Renal cortex interstitium (tissue), 15 donors: ENCODE measurements at places on chromosomes 12 and 14. TPM values are rescaled to one million over a fixed set of nuclear protein-coding genes. Genes with fewer than 3 reads are reported as not detected.

Gene EPYC
- not detected for polyA plus RNA-seq

Gene PCED1B
- 4.1 TPM for polyA plus RNA-seq

Gene BRMS1L
- polyA plus RNA-seq = 17.0 TPM

Gene EPS8
- polyA plus RNA-seq = 69.1 TPM

Gene KRT3
- not detected for polyA plus RNA-seq

Gene NID2
- 92.6 TPM for polyA plus RNA-seq

Gene NINJ2
- polyA plus RNA-seq = 0.89 TPM

Gene CLEC4E
- polyA plus RNA-seq = 1.3 TPM

Gene CFL2
- polyA plus RNA-seq = 60.0 TPM

Gene DTD2
- 17.5 TPM for polyA plus RNA-seq

DNA sequence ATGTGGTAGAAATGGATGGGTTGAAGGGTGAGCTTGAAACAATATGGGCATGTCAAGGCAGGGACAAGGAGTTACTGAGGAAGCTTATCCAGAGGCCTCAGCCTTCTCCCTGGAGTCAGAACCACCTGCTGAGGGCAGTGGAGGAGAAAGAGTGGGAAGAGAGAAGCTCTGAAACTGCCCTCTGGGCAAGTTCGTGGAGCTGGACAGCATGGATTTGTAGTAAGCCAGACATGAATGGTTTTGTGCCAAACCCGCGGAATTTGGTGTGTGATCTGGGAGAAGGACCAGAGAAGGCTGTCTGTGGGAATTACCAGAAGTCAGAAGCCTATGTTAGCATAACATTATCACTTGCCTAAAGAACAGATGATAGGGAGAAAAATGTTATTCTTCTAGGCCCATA is 164.8 kb downstream of the SLC41A2 start:
- DNase-seq = no peak

GRCh38 chr14:78345131-78345744 is 175.1 kb downstream of the NRXN3 start:
- no peak for DNase-seq

DNA sequence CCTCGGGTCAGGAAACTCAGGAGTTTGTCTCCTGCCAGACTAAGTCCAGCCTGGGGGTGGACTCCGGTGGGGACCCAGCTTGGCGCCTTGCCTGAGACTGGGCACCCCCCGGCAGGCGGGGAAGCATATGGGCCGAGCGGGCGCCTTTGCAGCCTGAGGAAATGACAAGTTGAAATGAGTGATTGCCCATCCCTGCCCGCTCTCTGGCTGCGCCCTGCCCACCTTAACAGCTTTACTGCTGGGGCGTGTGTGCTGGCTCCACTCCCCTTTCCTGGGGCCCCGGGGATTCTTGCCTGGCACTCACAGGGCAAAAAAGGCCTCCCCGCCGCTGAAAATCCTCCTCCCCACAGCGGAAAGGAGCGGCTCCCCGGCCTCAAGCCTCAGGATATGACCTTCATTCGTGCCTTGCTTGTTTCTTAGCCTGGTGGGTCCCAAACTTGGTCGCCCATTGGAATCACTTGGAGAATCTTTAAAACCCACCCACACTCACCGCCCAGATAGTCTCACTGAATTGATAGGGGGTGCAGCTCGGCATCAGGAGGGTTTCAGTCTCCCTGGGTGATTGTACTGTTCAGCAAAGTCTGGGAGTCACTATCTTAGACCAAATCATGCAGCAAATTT is 1.5 kb downstream of the RFLNA start:
- no peak for DNase-seq

DNA sequence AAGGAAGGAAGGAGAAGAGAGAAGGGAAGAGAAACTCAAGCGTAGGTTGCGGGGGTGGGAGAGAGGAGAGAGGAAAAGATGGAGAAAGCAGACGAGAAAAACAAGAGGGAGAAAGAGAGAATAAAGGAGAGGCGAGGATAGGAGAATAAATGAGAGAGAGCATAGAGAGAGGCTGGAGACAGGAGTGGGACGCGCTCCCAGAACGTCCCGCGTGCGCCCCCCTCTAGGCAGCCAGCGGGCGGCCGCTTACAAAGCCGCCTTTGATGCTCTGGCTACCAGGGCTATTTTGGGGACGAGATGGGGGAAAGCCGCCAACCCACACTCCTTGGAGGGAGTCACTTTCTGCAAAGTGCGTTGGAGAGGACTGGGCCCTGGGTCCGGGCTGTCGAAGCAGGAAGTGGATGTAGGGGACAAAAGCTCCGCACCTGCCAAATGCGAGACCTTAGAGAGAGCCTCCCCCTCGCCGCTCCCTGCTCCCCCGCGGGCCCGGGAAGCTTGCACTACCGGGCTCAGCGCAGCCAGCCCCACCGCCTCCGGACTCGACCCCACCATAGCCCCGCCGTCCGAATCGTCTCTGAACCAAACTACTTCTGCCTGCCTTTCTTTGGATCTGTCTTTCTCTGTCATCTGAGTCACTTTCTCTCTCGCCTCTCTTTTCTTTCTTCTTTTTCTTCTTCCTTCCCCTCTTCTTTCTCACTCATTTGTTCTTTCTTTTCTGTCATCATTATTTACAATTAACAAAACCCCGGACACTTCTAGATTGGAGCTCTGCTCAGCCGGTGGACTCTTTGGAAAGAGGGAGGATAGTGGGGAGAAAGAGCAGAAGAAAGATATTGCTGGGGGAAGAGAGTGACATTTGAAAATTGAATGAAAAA is 8.0 kb downstream of the ASCL1 start:
- no peak for DNase-seq

- no peak for DNase-seq
Measured at GRCh38 chr12:3704512-3705353, 48.2 kb downstream of the CRACR2A start.

GRCh38 chr12:39846304-39846703 is 226.7 kb upstream of the ABCD2 start:
- no peak for DNase-seq

GRCh38 chr14:51726166-51726899 is 74.6 kb downstream of the FRMD6 start:
- DNase-seq = no peak

- no peak for DNase-seq
Measured at GRCh38 chr12:73452672-73453469, 1084.8 kb upstream of the ATXN7L3B start.

DNA sequence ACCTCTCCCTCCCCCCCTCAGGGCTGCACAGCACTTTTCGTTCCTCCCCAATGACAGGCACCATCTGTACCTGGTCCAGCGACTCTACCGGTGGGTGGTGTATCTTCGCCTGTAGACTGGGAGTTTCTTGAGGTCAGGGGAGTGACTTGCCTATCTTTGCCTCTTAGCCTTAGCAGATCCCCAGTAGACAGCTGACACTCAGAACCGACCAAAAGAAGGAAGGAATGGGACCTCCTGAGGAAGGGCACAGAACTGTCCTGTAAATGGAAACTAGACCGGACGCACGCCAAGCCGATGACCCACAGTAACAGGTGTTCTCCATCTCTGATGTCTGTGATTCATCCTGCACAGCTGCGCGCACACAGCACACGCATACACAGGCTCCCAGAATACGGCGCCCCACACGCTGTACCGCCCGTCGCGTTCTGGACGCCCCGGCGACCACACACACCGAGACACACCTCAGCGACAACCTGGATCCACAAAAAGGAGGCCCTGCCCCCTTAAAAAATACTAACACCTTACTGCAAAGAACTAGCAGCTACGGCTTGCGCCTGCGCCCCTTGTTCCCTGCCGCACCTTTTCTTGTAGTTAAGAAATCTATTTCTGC is 673 bp upstream of the TTC9 start:
- DNase-seq = no peak

DNA sequence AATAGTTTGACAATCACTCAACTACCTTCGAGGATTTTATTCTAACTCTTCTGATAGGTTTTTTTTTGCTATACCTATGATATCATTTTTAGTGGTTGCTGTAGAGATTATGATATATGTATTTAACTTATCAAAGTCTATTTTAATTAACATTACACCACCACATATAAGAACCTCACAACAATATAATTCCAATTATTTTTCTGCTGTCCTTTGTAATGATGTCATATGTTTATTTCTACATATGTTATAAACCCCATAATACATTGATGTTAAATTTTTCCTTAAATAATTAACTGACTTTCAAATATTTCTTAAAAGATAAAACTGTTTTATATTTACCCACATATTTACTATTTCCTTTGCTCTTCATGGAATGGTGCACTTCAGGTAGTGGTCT is 103.4 kb upstream of the KITLG start:
- DNase-seq = no peak

- DNase-seq = no peak
Measured at GRCh38 chr14:89826596-89826995, 127.9 kb downstream of the EFCAB11 start.

DNA sequence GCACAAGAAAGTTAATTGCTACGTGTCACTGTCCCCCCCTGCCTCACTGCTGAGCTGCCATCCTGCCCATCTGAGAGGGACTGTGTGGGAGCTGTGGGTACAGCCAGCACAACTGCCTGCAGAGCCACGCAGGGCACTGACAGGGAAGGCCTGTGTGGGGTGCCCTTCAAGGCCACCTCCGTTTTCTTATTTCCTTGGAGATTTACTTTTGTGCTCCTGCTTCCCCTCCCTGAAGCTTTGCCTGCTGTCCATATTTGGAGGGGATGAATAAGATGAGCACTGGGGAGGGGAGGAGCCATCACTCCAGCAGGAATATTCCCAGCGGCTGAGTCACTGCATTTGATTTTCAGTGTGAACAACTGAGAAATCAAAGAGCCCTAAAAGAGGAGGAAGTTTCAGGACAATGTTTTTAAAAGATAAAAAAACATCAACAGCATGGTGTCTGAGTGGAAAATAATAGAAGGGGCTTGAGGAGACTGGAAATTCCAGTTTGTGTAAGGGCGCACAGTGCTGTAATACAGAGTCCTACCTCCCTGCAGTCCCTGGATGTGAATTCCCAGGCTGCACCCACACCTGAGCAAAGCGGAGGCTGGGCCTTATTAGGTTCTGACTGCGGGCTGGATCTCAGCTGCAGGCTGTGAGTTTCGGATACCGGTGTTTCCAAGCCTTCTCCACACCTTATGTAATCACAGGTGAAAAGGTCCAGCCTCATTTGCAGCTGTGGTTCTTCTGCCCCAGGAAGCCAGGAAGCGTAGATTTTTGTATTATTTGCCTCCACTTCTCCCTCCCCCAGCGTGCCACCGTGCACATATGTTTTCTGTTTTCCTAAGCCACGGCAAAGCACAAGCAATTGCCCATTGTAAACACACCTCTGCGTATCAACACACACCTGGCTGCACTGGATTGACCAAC is 192.6 kb upstream of the BCL2L14 start:
- no peak for DNase-seq

- no peak for DNase-seq
Measured at GRCh38 chr12:92041742-92042141, 103.9 kb downstream of the BTG1 start.

DNA sequence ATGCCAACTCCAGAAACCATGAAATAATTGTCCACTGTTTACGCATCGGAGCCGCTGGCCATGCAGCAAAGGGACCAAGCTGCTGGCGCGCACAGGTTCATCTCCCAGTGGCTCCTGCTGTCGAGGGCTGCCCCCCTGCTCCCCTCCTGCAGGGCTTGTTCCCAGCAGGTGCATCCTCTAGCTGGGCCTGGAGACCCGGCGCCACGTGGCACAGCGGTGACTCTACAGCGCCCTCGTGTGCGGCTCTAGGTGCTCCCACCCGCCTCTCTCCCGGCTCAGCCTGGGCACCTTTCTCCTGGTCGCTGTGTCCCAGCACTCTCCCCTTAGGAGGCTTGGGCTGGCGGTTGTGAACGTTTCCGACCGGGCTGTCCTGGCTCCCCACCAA is 37.5 kb upstream of the INF2 start:
- DNase-seq = no peak

- no peak for DNase-seq
Measured at GRCh38 chr12:109082751-109083150, 10.5 kb downstream of the ALKBH2 start.

DNA sequence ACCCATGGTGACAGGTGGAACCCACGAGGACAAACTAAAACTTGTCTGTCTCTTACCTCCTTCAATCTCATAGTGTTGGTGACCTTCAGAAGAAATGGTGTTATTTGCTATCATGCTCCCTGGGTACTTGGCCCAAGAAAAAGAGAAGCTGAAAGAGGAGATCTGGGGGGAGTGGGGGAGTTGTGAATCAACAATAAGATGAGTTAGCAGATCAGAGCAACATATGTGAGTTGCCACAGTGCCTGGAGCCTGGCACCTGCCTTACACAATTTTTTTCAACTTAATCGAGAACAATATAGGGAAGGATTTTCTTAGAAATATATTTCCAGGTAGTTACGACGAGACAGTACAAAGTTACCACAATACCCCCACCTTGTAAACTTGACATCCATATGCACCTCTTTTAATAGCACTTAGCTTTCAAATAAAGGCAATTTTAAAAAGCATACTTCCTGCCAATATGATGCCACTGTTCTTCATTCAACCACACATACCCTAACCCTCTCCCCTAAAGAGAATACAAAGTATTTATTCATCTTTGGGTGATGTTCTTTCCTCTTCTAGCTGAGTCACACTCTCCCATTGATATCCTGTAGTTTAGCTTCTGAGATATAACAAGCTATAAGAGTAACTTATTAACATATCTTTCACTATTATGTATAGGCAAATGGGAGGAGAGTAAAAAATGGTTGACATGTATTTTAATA is 424.1 kb upstream of the OR4E1 start:
- DNase-seq = no peak

- no peak for DNase-seq
Measured at GRCh38 chr14:86541972-86542371, 1012.0 kb downstream of the FLRT2 start.

DNA sequence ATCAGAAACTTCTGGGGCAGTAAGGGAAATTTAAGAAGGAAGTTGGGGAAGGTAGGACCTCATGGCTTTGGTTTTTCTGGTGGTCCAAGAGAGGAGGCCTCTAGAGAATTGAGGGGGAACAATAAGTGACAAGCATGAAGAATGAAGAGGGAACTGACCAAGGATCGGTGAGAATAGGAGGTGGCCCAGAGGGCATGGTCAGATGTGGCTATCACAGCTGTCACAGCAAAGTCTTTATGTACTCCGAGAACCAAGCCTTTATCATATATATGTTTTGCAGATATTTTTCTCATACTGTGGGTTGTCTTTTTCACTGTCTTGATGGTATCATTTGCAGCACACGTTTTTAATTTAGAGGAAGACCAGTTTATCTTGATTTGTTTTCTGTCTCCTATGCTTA is 64.3 kb downstream of the PPP2R5C start:
- DNase-seq = no peak

DNA sequence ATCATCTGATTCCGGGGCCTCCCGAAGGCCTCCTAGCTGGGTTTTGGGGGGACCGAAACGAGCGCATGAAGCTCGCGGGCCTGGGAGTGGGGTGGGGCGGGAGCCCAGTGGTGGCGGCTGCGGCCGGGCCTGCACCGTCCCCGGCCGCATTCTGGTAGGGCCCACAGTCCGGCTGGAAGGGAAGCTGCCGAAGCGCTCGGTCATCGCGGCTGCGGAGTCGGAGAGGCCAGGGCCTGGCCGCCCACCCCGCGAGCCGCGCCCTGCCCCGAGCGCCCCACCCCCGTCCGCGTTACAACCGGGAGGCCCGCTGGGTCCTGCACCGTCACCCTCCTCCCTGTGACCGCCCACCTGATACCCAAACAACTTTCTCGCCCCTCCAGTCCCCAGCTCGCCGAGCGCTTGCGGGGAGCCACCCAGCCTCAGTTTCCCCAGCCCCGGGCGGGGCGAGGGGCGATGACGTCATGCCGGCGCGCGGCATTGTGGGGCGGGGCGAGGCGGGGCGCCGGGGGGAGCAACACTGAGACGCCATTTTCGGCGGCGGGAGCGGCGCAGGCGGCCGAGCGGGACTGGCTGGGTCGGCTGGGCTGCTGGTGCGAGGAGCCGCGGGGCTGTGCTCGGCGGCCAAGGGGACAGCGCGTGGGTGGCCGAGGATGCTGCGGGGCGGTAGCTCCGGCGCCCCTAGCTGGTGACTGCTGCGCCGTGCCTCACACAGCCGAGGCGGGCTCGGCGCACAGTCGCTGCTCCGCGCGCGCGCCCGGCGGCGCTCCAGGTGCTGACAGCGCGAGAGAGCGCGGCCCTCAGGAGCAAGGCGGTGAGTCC is at the start of gene KLC1:
Gene KLC1, plus strand, starts transcription at position 528 of the 819 bp plus-strand sequence. CDS start 25,354 bp downstream, outside the sequence.
- DNase-seq = no peak
